Activated CD8-positive, alpha-beta memory T cell treated with anti-CD3 and anti-CD28 coated beads for 36 hours (primary cell): ENCODE measurements at places on chromosomes 5 and 9. TPM values are rescaled to one million over a fixed set of nuclear protein-coding genes. Genes with fewer than 3 reads are reported as not detected.

The FOXD4L3 gene
- 0.10 TPM for total RNA-seq

The EIF4E1B gene
- total RNA-seq = not detected

The CER1 gene
- not detected for total RNA-seq

The TRPM3 gene
- total RNA-seq = not detected

The LCP2 gene
- total RNA-seq = 239 TPM

The ADAMTS13 gene
- total RNA-seq = 1.4 TPM

The PDE4D gene
- total RNA-seq = 29.0 TPM

The FGF10 gene
- not detected for total RNA-seq

The GFI1B gene
- total RNA-seq = not detected

The SLC45A2 gene
- total RNA-seq = 0.27 TPM

The GIN1 gene
- 8.9 TPM for total RNA-seq

The OCLN gene
- 0.52 TPM for total RNA-seq

The TMEM171 gene
- total RNA-seq = not detected

The PAXX gene
- total RNA-seq = 74.6 TPM

The WNT8A gene
- not detected for total RNA-seq

The GPRIN1 gene
- 2.7 TPM for total RNA-seq

The C5orf58 gene
- total RNA-seq = not detected

The PHF24 gene
- total RNA-seq = not detected

The MPDZ gene
- not detected for total RNA-seq

The ENTREP1 gene
- not detected for total RNA-seq

The POLR1E gene
- total RNA-seq = 81.2 TPM

The EQTN gene
- total RNA-seq = not detected

The PNPLA7 gene
- 2.6 TPM for total RNA-seq

The PROB1 gene
- 8.2 TPM for total RNA-seq

The SHISAL2B gene
- not detected for total RNA-seq

The PCSK5 gene
- 1.6 TPM for total RNA-seq
